ENCODE measurements at places on chromosomes 3 and 15. TPM values are rescaled to one million over a fixed set of nuclear protein-coding genes. Genes with fewer than 3 reads are reported as not detected.
A peak's percentile ranks its signal among the peaks of the same experiment; 100 is the strongest.

GRCh38 chr3:172595664-172596393 is 72.6 kb upstream of the TNFSF10 start:
- peak; percentile 83 for DNase-seq

DNA sequence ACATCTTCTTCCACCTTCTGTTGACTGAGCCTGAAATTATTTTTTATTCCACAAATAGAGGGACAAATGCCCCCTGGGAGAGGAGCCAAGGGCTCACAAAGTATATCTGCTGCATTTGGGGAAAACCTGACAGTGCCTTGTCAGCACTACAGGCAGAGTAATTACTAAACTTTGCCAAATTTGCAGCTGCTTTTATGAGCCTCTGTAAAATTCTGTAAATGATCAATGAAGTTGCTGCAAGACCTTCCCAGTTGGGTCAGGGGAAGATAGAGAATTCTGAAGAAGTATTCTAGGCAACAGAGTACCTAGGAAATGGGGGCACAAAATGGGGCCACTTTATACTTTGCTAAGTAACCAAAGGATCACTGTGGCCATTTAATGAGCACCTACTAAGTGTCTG is 10.5 kb downstream of the GHSR start:
- no peak for DNase-seq

Gene CYP8B1
- total RNA-seq: not detected

DNA sequence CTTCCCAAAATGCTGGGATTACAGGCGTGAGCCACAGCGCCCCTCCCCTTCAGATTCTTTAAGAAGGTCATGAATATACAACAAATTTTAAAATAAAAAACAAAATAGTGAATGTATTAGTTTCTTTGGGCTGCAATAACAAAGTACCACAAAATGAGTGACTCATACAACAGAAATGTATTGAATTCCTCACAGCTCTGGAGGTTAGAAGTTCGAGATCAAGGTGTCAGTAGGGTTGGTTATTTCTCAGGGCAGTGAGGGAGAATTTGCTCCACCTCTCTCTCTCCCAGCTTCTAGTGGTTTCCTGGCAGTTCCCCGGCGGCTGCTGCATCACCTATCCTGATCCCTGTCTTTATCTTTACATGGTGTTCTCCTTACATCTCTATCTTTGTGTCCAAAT is 804.0 kb downstream of the ROBO1 start:
- DNase-seq: no peak

DNA sequence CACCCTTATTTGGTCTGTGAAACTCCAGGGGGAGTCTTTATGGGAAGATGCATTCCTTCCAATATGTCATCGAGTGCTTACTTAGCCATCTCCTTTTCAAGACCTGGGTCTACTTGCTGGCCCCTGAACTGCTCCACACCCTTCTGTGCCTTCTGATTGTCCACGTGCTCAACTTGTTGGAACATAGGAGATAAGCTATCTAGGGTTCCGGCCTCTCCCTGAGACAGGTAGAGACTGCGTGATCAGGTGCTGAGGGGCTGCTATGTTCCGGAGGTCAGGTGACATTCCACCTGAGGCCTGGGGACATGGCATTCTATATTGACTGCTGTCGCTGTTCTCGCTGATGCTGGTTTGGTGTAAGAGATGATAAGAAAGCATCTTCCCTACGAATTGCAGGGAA is 65.6 kb downstream of the ATP1B3 start:
- no peak for DNase-seq

DNA sequence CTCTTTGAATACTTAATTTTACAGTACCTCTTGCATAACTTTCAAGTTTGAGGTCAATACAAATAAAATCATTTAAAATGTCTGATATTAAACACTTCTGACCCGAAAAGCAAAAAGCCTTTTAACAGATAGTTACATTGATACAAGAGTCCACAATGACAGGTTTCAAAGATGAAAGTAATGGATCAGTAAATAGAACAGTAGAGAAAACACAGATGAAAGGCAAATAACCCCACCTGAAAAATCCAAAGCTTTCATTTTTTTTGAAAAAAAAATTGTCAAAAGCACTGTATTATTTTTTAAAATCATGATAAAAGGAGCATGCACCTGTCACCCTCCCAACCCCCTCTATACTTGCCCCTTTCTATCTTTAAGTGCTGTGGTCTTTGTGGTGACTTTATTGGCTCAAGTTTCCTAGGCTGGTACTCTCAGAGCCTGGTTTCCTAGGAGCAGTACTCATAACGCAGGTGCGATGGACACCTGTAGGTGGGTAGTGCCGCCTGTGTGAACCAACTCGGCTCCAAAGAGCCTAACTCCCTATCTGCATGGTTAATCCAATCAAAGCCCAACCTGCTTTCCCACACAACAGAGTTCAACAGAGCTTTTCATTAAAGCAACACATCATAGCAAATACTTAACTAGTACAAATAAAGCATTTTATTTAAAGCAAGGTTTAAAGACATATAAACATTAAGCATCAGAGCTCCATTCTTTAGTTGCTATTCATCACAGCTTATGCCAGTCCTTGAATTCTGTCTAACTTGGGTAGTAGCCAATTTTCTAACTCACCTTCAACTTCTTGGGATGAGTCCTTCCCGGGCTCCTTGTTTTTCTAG is 32.2 kb downstream of the LIPC start:
- no peak for DNase-seq

DNA sequence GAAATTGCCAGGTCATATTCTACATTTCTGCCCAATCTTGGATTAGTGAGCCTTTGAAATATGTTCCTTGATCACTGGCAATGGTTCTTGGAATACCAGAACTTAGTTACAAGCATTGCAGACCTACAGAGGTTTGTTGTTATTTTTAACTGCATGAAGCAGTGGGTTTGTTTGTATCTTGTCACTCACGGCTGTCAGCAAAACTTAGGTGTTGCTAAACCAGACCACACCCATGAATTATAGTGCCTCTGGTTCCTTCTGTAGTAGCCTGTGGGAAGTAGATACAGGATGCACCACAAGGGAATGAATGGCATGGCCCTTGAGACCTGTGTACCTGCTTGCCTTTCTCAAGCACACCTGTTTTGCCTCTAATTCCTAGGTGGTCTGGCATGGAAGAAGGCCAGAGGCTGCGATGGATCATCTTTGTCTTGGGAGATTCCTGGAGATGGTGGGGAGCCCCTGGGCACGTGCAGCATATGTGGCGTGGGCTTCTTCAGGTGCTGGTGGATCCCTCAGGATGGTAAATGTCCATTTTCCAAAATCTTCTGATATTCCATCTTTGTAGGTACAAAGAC is 138.8 kb downstream of the SNRPN start:
- no peak for DNase-seq

DNA sequence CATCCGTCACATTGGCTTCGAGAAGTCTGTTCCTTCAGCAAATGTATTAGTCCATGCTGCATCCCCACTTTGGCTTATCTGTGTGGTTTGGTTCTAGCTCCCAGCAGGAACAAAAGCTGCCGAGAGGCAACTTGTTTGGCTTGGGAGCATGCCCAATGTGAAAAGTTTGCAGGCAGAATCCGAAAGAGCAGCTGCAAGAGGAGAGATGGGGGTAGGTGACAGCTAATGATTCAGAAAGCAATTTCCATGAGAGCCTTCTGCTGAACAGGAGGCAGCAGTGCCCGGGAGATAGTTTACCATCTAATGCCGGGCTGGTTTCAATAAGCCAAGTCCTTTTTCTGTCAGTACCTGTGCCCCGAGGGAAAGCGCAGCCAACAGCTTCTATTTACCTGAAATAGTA is 60.2 kb downstream of the GRM7 start:
- no peak for DNase-seq

Gene TIMP4
- not detected for total RNA-seq

Gene PPM1L
- total RNA-seq: 1.0 TPM

DNA sequence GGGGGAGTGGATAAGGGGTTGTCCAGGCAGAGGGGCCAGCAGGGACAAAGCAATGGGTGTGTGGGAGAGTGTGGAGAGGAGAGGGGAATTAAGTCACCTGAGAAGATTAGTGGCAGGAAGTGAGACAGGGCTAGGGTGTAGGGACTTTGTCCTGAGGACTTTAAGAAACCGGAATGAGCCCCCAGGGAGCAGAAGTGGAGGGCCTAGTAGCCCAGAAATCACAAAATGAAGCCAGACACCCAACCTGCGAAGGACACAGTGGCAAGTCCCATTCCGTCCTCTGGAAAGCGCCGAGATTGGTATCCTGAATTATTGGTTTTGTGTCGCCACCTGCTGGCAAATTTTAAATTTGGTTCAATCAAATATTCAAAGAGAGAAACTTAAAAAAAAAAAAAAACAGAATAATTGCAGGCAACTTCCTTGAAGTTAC is 78.0 kb upstream of the SLC25A36 start:
- DNase-seq: peak; percentile 78

Gene GRAMD2A
- total RNA-seq: not detected

GRCh38 chr15:77797270-77797669 is 164.6 kb upstream of the LINGO1 start:
- DNase-seq: no peak

Gene SOX2
- total RNA-seq: 1.2 TPM

- DNase-seq: no peak
Observed at GRCh38 chr3:27085829-27086730, 283.1 kb downstream of the NEK10 start.

- DNase-seq: no peak
Observed at GRCh38 chr15:96102631-96103030, 227.9 kb upstream of the NR2F2 start.

Gene STRIT1
- not detected for total RNA-seq

Gene SI
- not detected for total RNA-seq

Gene SCAMP5
- 5.4 TPM for total RNA-seq

GRCh38 chr3:31875437-31875836 is 105.6 kb downstream of the OSBPL10 start:
- DNase-seq: no peak

Gene SCN11A
- not detected for total RNA-seq

GRCh38 chr3:160287666-160288065 is 62.4 kb downstream of the C3orf80 start:
- DNase-seq: no peak

DNA sequence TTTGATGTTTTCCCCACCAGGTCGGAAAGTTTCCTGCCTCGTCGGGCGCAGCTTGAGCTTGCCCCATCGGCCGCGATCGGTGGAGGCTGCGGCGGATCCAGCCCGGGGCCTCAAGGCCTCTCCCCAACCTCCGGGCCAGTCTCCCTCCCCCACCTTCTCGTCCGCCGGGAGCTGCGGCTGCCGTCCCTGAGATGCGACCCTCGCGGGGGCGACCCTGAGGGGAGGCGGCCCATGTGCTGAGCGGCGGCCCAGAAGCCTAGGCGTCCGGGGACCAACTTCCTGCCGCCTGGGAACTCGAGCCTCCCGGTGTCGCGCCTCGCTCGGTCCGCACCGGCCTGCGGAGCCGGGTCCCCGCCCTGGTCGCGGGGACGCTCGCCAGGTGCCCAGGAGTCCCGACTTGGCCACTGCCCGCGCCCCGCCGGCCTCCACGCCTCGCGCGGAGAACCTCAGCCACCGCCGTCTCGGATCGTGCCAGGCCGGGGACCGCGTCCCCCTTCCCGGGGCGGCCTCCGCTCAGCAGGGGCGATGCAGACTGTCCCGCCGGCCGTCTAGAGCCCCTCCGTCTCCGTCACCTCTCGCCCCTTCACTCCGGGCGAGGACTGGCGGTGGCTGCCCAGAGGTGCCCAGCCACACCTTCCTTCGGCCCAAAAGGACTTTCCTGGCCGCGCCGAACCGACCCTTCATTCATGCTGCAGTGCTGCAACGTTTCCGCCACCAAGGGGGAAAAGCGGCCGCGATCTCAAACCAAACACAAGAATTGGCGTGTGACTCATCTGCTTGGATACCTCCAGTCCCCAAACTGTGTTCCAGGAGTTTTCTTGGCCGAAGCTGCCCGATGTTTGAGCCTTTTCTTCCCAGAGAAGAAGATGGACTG is 656 bp downstream of the SLMAP start:
- peak; percentile 22 for DNase-seq

Gene SEMA3G
- total RNA-seq: 0.40 TPM

- no peak for DNase-seq
Observed at GRCh38 chr15:23038726-23039142, 635 bp downstream of the TUBGCP5 start.

Gene LEKR1
- not detected for total RNA-seq

Gene CADM2
- not detected for total RNA-seq

Gene PRTG
- total RNA-seq: 16.4 TPM

Gene NOX5
- total RNA-seq: 4.0 TPM

DNA sequence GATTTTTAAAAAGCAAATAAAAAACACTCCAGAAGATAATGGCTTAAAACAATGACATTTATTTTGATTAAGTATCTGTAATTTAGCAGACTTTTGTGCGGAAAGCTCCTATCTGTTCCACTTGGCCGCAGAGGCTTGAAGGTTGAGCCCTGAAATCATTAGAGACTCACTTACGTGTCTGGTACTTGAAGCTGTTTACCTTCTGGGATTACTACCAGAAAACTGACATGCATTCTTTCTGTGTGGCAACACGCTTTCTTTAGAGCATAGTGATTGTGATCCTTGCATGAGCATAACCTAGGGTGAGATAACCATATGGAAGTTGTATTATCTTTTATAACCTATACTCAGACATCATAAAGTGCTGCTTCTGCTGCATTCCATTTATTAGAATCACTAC is 298.5 kb downstream of the SI start:
- no peak for DNase-seq

Gene KIF15
- total RNA-seq: 10.0 TPM

DNA sequence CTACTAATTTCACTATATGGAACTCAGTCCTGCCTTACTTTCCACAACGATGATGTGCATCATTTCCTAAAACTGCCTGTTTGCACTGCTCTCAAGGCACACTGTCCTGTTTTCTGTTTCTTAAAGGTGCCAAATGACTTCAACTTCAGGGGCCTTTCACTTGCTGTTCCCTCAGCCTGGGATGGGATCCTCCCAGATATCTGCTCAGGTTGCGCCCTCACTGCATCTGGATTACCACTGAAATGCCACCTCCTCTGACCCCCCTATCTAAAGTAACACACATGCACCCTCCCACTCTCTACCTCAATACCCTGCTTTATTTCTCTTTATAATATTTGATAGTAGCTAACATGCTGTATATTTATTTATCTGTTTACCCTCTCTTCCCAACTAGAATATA is 123.8 kb upstream of the CMC1 start:
- DNase-seq: no peak

Gene LMAN1L
- total RNA-seq: not detected

DNA sequence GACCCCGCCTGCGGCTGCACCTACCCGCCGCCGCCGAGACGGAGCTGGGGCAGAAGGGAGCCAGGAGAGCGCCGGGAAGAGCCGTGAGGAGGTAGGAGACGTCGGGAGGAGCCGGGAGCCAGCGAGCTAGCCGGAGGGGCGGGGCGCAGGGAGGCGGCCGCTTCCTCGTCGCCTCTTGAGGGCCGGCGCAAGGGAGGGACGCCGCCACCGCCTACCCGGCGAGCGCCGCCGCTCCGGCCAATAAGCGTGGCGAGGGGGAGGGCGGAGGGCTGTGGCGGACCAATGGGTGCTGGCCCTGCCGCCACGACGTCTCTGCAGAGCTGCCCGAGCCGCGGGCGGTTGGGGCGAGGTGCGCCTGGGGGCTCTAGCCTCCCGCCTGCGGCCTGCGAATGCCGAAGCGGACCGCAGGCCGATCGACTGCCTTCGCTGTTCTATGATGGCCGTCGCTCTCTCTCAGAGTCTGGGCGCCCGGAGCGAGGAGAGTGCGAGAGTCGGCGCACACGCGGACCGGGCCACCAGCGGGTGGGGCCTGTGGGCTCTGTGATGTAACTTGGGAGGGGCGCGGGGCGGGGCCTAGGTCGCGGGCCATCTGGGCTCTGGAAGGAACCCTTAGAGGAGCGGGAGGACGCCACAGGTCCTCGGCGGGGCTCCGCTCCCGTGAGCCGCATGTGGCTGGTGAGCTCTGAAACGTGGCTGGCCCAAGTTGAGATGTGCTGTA is 72.7 kb upstream of the MAP4 start:
- DNase-seq: peak; percentile 96

Gene MUC4
- total RNA-seq: not detected

- DNase-seq: no peak
Observed at GRCh38 chr15:40328751-40329150, 5.3 kb downstream of the INAFM2 start.

Gene RLBP1
- 37.2 TPM for total RNA-seq

Gene ZBTB47
- 2.6 TPM for total RNA-seq
